ENCODE measurements at places on chromosomes 6 and 20.
A peak's percentile ranks its signal among the peaks of the same experiment; 100 is the strongest.

DNA sequence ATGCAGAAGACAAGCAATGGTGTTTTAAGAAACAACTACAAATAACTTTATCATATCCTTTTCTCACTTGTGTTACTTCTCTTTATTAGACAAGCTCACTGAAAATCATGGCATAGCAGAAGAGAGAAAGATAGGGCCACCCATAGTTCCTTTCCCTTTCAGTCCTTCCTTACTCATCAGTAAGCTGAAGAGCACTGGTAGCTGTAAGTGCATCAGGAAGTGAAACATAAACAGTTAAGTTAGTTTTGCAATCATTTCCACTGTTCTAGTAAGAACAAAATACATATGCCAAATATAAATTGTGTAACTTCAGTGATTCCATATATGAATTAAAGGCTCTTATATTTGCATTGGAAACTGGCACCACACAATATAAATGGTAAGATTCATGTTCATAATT lies 220.1 kb downstream of the HACE1 start:
- DNase-seq: peak; percentile 7

DNA sequence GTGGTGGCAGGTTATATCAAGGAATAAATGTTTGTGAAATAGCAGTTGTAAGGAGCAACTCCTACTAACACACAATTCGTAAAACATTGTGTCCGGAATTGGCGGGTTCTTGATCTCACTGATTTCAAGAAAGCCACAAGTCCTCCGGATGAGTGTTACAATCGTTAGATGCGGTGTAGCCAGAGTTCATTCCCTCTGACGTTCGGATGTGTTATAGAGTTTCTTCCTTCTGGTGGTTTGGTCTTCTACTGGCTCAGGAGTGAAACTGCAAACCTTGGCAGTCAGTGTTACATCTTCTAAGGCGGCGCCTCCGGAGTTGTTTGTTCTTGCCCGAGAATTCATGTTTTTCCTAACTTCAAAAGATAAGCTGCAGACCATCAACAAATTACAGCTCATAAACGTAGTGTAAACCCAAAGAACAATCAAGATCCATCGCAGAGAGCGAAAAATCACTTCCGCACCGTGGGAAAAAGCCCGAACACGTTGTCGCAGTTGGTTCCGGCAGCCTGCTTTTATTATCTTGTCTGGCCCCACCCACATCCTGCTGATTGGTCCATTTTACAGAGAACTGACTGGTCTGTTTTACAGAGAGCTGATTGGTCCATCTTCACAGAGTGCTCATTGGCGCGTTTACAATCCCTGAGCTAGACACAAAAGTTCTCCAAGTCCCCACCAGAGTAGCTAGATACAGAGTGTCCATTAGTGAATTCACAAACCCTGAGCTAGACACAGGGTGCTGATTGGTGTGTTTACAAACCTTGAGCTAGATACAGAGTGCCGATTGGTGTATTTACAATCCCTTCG lies 58.2 kb downstream of the TRIM27 start:
- peak; percentile 28 for DNase-seq

- DNase-seq: no peak
Measured at GRCh38 chr6:150740453-150740852, 125.0 kb upstream of the MTHFD1L start.

- DNase-seq: no peak
Measured at GRCh38 chr6:35435074-35435837, 16.9 kb upstream of the FANCE start.

- DNase-seq: no peak
Measured at GRCh38 chr20:16922834-16923233, 174.7 kb downstream of the OTOR start.

DNA sequence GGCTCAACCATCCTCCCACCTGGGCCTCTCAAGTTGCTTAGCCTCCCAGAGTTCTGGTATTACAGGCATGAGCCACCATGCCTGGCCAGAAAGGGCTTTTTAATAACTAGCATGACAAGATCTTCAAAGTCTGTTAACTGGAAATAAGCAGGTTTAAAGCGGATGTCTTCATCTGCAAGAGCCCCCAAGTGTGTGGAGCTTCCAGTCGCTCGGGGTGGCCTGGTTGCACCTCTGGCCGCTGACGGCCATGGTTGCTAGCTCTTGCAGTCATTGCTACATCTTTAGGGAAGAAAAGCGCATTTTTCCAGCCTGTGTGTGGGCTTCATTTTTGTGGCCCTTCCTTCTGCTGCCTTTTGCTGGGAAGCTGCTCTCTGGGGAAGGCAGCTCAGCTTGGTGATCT lies 7.8 kb downstream of the ARFGAP1 start:
- DNase-seq: no peak

DNA sequence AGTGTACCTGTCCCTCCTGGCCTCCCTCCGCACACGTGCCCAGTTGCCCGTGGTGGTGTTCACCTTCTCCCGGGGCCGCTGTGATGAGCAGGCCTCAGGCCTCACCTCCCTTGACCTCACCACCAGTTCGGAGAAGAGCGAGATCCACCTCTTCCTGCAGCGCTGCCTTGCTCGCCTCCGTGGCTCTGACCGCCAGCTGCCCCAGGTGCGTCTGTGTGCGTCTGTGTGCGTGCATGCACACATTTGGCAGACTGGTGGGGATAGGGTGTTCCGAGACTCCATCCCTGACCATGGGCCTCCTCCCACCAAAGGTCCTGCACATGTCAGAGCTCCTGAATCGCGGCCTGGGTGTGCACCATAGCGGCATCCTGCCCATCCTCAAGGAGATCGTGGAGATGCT lies 4.9 kb downstream of the SKIC2 start:
- no peak for DNase-seq

DNA sequence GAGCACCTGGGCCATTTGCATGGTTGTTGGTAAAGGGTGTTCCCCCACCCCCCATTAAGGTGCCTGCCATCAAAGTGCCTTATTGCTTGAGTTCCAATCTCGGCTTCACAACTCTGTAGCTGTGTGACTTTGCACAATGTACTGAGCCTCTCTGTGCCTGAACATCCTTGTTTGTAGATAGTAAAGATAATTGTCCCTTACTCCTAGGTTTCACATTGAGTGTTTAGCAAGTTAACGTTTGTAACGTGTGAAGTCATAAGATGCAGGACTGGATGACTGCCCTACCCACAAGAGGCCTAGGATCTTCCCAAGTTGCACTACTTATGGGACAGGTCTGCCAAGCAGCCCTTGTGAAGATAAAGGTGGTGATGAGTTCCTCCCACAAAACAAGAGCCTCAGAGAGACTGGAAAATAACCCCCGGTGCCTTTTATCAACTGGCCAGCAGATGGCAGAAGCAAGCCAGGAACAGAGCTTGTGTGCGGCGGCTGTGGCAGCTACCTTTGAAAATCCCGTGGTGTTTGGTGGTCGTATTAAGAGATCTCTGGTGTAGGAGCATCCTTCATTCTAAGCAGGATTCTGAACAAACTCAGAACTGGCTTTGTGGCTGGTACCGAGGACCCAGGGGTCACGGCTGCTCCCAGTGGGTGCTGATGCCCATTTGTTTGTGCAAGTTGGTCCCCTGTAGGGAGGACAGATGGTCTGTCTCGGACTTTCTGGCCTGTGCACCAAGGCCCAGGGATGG lies 99.1 kb downstream of the CDH26 start:
- peak; percentile 49 for DNase-seq

DNA sequence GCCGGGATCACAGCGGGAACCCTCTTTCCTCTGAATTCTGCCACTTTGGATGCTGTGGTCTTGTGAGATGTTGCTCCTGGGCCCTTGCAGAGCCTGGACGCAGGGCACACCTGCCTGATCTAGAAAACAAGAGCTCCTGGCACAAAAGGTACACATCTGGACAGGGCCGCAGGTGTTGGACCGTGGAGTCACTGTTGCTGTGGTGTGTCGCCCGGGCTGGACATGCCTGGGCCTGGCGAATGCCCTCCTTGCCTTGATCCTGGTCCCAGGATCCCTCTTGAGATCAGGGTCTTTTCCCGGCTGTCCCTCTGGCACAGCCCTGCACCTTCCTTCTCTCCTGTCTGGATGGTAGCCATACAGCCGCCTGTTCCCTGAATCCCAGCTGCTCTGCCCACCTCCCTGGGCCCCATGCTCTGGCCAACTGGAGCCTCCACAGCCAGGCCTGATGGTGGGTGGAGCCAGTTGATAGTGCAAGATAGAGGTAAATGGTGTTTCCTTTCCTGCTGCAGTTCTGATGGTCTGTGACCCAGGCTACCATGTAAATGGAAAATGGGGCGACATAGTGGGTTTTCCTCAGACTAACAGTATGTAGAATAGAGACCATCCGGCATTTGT lies 5.0 kb downstream of the FOXP4 start:
- no peak for DNase-seq

- no peak for DNase-seq
Measured at GRCh38 chr20:54429364-54429763, 46.0 kb upstream of the DOK5 start.

DNA sequence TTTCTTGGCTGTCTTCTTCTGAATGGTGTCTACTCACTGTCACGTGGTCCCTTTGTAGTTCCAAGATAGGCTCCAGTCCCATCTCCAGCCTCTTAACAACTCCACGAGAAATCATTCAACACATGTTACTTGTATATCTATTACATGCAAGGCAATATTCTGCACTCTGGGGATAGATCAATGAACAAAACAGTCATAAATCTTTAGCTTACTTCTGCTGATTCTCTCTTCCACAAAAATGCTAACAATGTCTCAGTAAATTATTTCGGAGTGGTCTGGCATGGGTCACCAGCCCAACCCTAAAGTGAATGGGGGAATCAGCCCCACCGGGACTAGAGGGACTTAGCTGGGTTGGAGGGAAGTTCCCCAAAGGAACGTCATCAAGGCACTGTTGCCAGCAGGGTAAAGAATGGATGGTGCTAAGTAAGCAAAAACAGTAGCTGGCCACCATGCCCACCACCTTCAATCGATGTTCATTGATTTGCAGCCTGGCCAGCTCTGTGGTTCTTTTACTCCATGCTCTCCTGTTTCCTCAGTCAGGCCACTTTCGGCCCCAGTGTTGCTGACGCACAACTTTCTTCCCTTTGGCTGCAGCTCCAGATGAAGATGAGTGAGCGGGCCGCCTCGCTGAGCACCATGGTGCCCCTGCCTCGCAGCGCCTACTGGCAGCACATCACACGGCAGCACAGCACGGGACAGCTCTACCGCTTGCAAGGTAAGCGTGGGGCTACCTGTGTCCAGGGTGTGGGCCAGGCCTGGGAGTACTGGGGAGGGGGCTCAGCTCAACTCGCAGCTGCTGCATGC lies 167.7 kb downstream of the DOK5 start:
- DNase-seq: peak; percentile 83

DNA sequence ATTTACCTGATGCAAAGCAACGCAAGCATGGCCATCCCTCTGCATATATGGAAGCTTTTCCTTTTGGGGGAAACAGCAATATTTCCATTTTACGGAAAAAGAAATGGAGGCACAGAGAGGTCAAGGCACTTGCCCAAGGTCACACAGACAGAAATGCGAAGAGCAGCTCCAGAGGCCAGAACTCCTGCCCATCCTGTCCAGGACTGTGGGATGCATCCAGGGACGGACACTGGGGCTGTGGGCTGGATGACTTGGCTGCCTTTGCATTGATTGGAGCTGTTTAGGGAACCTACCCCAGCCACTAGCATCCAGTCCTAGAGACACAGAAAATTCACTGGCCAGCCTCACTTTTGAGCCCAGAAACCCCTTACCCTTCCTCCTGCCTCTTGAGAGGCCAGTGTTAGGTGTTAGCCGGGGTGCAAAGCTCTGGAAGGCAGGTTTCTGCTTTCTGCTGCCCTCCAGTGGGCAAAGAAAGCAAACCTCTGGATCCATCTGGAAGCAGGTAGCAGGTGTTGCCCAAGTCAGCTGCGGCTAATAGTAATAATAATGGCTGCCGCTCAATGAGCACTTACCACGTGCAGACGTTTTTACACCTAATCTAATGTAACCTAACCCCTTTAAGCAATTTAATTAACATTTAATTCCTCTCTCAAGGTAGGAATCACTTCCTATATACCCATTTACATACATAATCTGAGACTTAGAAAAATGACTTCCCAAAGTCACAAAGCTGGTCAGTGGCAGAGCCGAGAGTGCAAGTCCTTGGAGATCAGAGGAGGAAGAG lies 31.7 kb upstream of the CCN5 start:
- DNase-seq: no peak

- no peak for DNase-seq
Measured at GRCh38 chr6:7617801-7618764, 28.1 kb downstream of the SNRNP48 start.

GRCh38 chr20:34334654-34335407 lies 28.2 kb upstream of the ITCH start:
- DNase-seq: no peak

GRCh38 chr6:108921547-108922361 lies 73.5 kb downstream of the ARMC2 start:
- DNase-seq: peak; percentile 77

GRCh38 chr20:25360631-25361286 lies 29.9 kb downstream of the ABHD12 start:
- no peak for DNase-seq

- DNase-seq: no peak
Measured at GRCh38 chr6:133441491-133441890, 200.3 kb downstream of the EYA4 start.

GRCh38 chr20:6029538-6029937 lies 24.3 kb downstream of the LRRN4 start:
- DNase-seq: no peak

- DNase-seq: no peak
Measured at GRCh38 chr20:3174442-3175261, 1.3 kb upstream of the LZTS3 start.

GRCh38 chr6:116106146-116106545 lies 5.5 kb downstream of the NT5DC1 start:
- DNase-seq: no peak

GRCh38 chr20:36378686-36379085 lies 72.5 kb downstream of the DLGAP4 start:
- DNase-seq: no peak

GRCh38 chr6:45044086-45044485 lies 284.0 kb upstream of the RUNX2 start:
- DNase-seq: no peak

- DNase-seq: no peak
Measured at GRCh38 chr6:31125586-31126363, 5.5 kb upstream of the CDSN start.

GRCh38 chr6:126716826-126717509 lies 377.1 kb downstream of the CENPW start:
- DNase-seq: no peak

DNA sequence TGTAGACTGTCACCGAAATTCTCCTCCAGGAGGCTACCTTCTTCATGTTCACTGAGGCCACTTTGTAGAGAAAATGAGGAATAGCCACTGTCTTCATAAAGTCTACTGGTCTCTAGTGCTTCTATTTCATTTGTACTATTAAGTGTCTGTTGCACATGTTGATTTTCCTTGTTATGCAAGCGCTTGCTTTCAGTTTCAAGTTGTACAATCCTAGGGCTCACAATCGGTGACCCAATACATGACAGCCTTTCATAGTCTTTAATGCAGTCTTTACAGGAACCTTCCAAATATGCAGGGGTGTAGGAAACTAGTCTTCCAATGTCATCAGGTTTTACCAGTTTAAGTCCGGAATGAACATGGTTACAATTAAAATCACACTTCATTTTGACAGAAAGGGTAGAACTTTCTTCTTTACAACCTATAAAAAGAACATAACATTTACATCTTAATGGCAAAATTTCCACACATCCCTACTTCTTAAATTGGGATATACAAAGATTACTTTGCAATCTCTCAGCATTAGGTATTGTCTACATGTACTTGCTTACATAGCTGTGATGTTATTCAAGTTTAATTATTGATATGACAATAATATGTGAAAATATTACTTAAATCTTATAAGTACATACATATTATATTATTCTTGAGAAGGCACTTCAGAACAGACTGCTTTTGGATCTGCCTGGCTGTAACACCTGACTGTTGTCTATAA lies 7.5 kb downstream of the FBXO5 start:
- DNase-seq: no peak

GRCh38 chr20:14707026-14707680 lies 369.7 kb upstream of the FLRT3 start:
- no peak for DNase-seq

- DNase-seq: no peak
Measured at GRCh38 chr6:2203264-2203663, 42.1 kb downstream of the GMDS start.

All from skin of body (tissue), 3 donors.